ENCODE measurements at places on chromosomes 3 and 15.

- DNase-seq = no peak
Measured at GRCh38 chr3:196149375-196149774, 61.8 kb downstream of the ZDHHC19 start.

DNA sequence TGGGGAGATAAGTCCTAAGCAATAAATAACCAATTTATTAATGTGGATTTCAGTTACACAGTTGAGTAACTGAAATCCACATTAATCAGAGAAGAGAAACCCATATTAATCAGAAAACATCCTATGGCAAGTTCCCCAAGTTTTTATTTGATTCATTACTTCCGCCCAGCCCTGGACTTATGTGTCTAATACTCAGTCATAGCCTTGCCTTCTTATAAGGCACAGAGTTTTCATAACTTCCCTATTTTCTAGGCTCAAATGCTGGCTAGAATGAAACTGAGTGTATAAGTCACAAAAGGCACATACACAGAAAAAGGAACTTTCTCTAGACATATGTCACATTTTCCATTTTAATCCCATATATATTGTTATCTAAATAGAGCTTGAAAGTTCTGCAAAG is 28.8 kb downstream of the CD47 start:
- DNase-seq = no peak

DNA sequence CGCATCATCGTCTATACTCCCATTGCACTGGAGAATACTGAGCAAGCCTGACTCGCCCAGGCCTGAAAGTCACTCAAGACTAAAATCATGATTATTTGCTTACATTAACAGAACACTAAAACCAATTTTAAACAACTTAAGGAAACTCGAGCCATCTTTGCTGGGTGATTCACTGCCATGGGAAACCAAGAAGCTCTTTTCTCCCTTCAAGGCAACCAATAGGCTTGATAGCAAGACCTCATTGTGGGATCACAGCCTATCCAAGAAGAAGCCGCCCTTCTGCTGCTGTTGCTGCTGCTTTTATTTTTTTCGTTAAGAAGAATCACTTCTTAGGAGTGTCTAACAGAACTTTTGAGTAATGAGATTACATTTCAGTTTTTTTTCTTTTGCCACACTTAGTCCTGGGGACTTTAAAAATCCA is 479.4 kb downstream of the FOXP1 start:
- no peak for DNase-seq

DNA sequence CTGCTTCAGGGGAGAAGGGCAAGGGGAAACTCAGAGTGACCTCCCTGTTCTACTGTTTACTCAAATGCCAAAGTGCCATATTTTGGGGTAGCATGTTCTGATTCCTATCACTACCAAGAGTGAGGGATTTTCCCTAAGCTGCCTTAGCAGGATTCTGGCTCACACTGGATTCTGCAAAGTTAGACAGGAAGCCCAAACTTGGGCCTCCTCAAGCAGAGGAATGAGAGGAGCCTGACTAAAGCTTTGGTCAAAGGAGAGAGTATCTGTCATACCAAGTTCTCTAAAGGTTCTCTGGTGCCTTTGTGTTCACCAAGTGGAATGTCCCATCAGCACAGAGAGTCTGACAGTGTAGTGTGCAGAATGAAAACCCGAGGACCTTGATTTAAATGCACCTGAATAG is 8.8 kb upstream of the RARB start:
- DNase-seq = no peak

- peak; percentile 80 for DNase-seq
Measured at GRCh38 chr3:120272286-120272685, 12.7 kb downstream of the GPR156 start.

DNA sequence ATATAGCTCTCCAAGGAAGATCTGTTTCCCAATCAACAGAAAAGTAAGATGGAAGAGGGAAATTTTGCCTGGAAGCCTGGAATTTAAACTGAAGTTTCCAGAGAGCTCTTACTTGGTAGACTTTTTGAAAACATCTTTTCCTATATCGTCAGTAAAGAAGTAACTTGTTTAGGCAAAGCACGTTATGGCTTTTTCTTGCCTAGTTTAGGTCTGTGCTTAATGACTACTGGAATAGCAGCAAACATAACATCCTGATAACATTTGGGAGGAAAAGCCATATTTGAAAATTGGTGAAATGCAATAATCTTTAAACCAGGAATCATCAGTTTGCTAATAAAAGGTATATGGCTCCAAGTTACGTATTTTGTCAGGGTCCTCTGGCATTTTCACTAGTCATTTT is 160.4 kb upstream of the CGNL1 start:
- DNase-seq = no peak

GRCh38 chr3:132592216-132592615 is 4.9 kb upstream of the ACKR4 start:
- peak; percentile 24 for DNase-seq

- DNase-seq = no peak
Measured at GRCh38 chr3:52712291-52713212, 6.6 kb downstream of the SPCS1 start.

GRCh38 chr3:155069729-155070128 is 10.4 kb upstream of the MME start:
- no peak for DNase-seq

GRCh38 chr15:35910227-35910626 is 364.3 kb upstream of the DPH6 start:
- DNase-seq = no peak

DNA sequence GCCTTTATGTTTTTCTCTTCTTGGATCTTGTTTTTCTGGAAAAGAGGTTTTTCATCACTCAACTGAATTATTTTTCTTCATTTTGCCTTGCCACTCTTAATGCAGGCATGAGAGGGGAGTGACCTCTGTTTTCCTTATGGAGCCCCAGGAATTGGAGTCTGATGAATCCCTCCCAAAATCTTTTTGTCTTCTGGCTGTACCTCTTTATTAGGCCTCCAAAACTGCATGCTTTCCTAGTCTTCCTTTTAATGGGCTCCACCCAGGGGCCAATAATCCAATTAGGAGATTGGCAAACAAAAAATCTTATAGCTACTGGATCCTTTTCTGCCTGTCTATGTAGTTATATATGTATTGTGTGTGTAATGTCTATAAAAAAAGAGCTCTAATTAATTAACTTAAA is 192.4 kb upstream of the PEX5L start:
- DNase-seq = no peak

- no peak for DNase-seq
Measured at GRCh38 chr3:188900421-188900951, 271.3 kb upstream of the TPRG1 start.

DNA sequence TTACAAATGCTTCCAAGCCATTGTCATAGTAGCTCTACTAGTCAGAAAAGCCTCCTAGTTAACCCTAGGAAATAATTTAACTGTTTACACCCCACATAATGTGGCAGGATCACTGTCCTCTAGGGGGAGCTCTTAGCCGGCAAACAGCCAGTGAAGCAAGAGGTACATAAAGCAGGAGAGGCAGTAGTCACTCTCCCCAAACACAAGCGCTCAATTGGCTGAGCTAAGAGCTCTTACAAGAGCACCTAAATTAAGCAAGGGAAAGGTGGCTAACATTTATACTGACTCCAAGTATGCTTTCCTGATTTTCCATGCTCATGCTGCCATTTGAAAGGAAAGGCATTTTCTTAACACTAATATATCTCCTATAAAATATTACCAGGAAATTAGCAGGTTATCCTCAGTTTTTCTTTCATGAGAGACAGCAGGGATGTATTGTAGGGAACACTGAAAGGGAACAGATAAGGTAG is 37.6 kb downstream of the NCEH1 start:
- peak; percentile 64 for DNase-seq

- no peak for DNase-seq
Measured at GRCh38 chr3:59320080-59320479, 270.3 kb upstream of the CFAP20DC start.

- no peak for DNase-seq
Measured at GRCh38 chr15:96381463-96381862, 51.0 kb downstream of the NR2F2 start.

GRCh38 chr3:13420831-13421765 is 976 bp upstream of the NUP210 start:
- no peak for DNase-seq

DNA sequence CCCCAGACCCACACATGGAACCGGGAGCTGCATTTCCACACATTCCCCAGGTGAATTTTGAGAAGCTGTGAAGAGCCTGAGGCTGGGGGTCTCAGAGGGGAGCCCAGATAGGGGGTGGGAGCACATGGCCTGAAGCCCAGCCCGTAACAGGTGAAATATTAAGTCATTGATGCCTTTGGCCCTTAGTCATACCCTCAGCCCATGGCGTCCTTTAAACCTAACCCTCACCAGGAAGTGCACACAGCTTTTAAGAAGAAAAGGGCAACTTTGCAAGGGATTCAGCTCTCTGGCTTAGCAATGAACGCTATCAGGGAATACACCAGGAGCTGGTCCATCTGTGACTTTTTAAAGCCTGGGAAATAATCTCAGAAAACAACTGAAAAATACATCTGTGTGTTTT is 40.6 kb downstream of the WNT7A start:
- DNase-seq = no peak

- peak; percentile 64 for DNase-seq
Measured at GRCh38 chr15:99507504-99508310, 58.1 kb upstream of the MEF2A start.

DNA sequence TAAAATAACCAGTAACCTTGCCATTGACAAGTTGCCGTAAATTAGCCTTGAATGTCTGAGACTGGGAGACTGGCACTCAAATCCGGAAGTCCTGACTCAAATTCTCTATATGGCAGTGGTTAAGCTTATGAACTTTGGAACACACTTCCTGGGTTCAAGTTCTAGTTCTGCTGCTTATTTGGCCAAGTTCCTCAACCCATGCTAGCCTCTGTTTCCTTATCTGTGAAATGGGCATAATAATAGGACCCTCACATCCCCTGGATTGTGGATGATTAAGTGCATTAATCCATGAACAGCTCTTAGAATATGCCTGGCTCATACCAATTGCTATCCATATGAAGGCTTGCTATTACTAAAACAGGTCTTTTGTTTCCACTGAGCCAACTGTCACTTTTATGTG is 311.5 kb downstream of the EDEM1 start:
- no peak for DNase-seq

- peak; percentile 90 for DNase-seq
Measured at GRCh38 chr3:194871143-194871863, 185.6 kb downstream of the FAM43A start.

DNA sequence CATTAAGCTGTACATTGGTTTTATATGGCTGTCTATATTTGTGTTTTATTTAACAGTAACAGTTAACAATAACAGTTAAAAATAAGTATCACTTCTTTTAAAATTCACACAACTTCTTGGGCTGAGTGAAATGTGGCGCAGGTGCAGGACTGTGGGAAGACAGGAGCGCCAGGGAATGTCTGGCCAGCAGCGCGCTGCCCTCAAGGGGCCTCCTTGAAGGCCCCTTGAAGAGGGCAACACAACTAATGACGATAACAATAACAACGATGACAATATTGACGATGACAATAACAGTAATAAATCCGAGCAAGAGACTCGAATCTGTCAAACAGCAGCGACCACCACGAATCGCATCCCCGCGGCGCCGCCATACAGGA is 411 bp upstream of the PPP2R3A start:
- DNase-seq = no peak

DNA sequence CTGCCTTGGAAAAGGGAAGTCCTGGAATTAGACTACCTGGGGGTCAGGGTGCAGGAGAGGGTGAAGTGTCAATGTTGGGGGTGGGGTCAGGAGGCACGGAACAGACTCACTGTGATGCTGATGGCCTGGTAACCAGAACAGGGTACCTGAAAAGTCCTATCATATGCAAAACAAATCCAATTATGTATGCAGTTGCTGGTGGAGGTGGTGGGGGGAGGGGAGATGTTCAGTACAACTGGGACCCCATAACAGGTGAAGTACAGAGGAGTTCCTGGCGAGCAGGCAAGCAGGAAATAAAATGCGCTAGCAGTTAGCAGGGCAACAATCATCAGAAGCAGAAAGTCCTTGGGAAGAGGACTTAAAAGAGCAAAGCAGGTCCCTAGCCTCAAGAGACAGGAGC is 4.2 kb upstream of the KATNBL1 start:
- no peak for DNase-seq

DNA sequence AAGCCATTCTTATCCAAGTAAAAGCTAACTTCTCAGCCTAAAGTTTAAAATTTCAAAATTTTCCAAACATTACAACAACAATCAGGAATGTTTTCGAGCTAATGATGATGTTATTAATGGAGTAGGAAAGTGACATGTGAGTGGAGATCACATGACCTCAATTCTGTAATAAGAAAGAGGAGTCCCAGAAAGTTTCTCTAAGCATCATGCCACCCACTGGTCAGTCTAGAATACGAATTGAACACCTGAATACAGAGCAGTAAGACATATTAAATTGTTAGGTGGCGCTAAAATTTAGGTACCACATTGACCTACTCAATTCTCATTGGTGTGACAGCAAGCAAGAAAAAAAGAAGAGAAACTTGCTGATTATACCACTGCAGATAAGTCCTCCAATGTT is 163.9 kb downstream of the DCLK3 start:
- no peak for DNase-seq

DNA sequence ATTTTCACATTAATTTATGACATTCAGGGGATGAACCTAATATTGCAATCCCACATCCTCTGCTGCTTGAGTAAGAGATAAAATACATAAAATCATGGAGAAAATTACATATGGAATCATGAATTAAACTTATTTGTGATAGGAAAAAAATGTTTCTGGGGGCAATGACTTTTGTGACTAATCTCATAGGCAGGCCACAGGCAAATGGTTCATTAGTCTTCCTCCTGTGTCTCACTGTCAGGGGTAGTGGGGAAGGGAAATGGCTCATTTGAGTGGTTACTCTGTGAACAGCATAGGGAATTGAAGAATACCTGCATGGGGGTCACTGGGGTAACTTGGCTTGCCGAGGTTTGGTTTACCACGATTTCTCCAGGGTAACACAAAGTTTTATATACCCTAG is 72.0 kb downstream of the TFG start:
- no peak for DNase-seq

DNA sequence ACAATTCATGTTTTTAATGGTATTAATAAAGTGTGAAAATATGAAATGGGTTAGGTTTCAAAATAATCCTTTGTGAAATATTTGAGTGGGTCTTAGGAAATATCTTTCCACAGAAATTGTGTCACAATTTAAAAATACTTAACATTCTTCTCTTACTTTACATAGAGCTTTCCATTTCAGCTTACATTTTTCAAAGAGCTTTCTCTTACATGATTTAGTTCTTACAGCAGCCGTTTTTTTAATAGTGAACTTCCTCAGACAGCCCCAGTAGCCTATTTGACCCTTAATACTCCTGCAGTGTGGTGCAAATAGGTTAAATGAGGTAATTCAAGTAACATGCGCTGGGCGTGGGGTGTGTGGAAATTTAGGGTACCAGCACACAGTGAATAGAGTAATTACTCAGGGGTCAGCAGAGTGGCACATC is 21.8 kb downstream of the P2RY12 start:
- no peak for DNase-seq
